Kidney epithelial cell (primary cell): ENCODE measurements at places on chromosomes 3 and 15.

DNA sequence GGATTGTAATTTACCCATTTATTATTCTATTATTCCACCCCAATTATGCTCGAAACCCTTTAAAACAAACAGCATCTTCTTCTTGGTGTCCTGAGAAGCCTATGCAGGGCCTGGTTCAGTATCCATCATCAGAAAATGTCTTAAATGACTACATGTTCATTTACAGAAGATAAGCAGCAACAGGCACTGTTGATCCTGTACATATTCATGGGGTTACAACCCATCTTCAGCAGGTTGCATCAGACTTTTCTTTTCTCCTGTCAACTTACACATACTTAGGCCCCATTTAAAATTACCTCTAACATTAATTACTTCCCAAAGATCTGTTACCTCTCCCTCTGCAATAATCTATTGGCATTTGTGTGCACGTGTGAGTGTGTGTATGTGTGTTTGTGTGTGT lies 18.9 kb downstream of the TUSC7 start:
- DNase-seq, result no peak

DNA sequence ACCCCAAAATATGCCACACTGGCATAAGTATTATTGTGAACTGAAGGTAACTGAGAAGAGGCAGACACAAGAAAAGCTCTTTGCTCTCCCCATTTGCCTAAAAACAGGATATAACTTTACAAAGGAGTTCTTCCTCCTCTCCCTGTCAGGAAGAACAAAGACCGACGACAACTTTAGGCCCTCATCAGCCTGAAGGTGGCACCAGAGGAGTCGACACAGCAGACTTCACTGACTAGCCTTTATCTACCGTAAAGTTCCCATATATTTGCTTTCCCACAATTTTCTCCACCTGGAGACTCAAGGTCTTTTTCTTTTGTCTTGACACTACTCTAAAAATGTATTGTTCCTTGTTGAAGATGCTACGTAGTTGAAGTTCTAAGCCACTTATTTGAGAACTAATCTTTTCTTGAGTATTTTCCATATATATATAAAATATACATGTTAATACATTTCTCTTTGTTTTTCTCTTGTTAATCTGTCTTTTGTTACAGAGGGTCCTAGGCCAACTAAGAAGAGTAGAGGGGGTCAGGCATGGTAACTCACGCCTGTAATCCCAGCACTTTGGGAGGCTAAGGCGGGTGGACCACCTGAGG lies 16.2 kb upstream of the XIRP1 start:
- DNase-seq, result peak; percentile 19

DNA sequence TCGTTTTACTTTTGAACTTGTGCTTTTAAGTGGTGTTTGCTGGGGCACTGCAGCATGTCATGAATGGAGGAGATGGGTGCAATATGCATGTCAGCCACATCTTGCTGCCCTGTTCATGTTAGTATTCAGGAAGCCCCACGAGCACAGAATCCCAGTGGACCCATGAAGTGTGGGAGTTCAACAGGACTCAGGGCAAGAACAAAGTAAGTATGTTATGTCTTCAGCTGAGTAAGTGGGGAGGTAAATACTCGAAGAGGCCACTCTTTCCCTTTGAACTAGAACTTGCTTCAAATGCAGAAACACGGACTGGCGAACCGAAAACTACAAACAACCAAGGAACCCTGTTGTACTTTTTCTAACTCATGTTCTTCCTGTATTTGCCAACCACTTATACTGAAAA lies 23.4 kb downstream of the SOX14 start:
- no peak for DNase-seq

DNA sequence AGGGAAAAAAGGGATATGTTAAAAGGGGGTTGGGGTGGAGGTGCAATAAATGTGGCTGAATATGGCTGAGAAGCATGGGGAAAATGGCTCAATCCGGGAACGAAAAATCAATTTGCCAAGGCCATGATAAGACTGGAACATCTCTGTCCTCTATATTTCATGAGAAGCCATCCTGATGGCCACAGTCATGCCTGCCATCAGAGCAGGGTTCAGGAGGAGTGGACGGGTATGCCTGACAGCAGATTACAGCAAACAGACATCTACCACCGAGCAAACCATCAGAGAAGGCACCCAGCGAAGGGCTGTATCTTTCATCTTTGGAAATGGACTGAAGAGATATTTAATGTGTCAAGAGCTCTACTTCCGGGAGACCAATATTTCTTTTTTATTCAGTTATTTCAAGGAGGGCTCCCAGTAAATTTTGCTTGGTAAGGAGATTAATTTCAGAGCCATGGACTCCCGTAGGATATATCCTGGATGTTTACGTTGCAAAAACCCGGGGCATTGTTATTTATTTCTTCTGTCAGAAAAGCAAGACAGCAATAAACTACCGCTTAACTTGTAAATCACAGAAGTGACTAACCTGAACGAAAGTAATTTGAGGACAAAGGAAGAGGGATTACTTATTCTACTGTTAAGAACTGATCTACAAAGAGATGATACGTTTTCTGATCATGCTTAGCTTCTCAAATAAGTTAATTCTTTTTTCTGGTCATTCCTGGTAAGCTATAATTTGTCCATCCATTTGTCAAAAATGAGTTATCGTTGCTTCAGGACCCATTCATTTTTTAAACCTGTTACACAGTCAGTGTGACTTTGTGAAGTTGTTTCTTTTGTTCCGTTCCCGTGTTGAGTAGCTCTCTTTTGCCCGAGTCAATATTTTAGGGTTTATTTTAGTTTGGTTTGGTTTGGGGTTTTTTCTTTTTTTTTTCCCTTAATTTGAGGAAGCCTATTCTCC lies 80.6 kb upstream of the CHD2 start:
- no peak for DNase-seq

DNA sequence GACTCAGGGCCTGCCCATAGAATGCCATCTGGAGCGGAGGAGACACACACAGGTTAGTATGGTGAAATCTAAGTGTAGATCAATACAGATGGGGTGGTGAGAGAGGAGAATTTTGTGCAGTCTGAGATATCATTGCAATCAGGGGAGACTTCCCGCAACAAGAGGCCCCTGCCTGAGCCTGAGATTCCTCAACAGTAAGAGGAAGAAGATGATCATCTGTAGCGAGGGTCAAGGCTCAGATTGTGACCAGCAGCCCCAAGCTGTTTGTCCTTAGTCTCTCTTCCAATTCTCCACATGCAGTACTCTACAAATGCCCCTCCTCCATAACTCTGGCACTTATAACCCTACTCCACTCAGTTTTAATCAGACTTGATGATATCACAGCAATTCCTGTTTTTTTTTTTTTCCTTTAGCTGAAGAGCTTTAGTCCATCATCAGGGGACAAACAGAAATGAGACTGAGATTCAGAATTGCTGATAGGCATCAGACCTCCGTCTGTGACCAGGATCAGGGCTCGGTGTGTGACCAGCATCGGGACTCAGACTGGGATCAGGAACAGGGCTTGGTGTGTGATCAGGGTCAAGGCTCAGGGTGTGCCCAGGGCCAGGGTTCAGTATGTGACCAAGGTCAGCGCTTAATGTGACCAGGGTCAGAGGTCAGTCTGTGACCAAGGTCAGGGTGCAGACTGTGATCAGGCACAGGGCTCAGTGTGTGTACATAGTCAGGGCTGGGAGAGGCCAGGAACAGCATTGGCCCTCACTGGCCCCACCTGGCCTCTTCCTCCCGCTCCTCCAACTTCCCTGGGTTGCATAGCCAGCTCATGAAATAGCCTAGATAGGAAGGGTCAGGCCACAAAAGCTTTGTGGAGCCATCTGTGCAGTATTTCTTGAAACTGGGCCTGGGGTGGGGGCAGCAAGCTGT lies 14.1 kb downstream of the LOXL1 start:
- DNase-seq, result no peak

GRCh38 chr15:78205856-78206255 lies 28.5 kb downstream of the ACSBG1 start:
- DNase-seq, result no peak

DNA sequence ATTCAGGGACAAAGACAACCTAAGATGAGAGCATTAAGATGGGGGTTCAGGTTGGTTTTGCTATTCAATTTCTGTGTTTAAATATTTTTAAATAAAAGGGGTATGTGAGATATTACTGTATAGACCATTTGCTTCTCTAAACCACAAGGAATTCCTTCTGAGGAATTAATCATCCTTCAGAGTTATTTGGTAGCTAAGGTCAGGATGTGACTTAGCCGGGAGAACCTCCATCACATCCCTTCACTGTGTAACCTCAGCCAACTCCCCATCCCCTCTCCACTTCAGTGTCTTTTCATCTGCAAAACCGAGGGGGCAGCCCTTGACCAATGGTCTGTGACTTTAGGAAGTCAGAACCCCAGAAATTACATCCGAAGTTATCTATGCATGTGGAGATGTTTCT lies 48.7 kb upstream of the SKOR1 start:
- no peak for DNase-seq

DNA sequence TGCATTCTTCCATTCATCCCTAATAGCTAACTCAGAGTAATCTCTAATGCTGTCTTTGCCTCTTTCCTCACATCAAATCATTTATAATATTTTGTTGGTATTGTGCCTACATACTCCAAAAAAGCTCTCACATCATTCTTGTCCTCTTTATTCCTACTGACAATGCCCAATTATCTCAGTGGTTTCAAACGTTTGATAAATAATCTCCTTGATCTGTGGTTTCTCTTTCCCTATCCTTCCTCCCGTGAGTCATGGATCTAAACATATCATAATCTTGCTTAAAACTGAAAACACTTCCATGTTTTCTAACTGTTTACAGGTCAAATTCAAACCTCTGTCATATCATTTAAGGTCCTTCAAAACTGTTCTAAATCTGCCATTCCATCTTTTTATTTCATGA lies 115.1 kb downstream of the CNTN6 start:
- no peak for DNase-seq

DNA sequence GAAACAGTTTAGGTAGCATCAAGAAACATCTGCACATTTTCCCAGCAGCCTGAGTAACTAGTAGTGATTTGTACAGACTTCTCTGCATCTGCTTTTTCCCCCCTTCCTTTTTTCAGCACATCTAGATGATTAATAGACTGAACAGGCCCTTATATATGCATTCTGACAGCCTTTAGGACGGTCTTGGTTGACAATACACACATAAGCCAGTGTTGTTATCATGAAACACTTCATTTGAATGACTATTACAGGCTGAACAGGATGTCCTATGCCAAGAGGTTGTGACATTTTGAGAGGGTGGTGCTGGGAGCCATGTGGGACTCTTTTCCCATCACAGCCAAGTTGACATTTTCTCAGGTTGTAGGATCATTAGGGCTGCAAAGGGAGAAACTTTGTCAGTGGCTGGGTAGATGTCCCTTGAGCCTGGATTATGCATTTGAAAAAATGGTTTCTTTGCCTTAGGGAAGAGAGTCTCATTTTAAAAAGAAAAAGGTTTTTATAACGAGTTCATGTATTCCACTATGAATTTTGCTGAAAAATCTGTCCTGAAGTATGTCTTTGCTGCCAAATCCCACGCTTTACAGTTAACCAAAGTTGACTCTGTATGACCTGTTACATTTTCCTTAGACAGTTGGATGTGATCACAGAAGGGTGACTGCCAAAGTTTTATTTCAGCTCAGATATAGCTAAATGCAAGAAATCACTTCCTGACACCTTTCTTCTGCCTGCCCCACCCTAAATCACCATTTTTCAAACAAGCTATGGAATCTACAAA lies 73.7 kb downstream of the FILIP1L start:
- DNase-seq, result no peak

- no peak for DNase-seq
Measured at GRCh38 chr3:17195192-17195611, 310.4 kb downstream of the PLCL2 start.

DNA sequence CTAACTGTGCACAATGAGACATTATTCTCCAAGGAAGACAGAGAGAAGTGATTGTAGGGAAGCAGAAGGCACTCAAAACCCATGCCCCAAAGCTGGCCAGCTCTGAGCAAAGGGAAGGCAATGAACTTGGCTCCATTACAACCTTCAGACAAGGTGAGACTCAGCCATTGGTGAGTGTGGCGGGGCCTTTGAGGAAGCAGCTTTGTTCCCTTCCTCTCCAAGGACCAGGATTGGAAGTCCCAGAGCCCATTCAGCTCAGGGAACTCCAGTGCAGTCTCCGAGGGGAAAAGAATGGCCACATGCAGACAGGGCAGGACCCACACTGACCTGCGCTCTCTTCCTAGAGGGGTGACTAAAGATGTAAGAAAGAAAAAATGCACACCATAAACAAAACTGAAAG lies 23.1 kb downstream of the HEG1 start:
- no peak for DNase-seq

DNA sequence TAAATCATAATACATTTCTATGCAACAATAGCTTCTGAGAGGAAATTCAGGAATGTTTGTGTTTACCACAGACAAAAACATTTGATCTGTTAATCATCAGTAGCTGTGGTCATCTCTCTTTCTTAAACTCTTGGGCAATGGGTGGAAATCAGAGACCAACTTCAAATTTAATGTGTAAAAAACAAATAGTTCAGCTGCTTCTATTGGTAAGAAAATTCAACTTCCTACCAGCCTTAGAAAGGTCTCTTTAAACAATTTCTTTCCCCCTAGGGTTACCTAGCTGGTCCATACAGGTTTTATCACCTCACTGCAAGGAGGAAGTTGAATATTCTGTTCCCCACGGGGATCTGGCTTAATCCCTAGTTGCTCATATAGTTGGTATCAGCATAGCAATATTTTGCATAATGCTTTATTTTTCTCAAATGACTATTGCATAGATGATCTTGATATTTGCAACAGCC lies 20.3 kb upstream of the PPP4R2 start:
- no peak for DNase-seq

GRCh38 chr3:49673715-49674496 lies at the start of gene APEH:
TSS of gene APEH (plus strand) at chr3:49674351. CDS start at chr3:49674402, 51 bp downstream.
- DNase-seq, result peak; percentile 93

GRCh38 chr15:68631601-68632051 lies 52.8 kb downstream of the CORO2B start:
- DNase-seq, result no peak

DNA sequence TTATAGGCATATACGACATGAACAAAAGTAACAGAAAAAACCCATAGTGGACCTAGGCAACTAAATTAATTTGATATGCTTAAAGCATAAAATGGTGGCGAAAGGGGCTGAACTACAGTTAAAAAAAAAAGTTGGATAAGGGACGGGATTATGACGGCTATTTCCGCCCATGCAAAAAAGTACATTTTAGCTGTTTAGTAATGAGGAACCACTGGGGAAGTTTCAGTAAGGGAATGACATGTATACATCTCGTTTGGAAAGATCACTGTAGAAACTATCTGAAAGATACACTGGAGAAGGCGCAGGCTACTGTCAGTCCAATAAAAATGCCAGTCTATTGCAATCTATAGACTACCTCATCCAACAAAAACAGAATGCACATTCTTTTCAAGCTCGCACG lies 65.6 kb downstream of the ZNF148 start:
- no peak for DNase-seq

DNA sequence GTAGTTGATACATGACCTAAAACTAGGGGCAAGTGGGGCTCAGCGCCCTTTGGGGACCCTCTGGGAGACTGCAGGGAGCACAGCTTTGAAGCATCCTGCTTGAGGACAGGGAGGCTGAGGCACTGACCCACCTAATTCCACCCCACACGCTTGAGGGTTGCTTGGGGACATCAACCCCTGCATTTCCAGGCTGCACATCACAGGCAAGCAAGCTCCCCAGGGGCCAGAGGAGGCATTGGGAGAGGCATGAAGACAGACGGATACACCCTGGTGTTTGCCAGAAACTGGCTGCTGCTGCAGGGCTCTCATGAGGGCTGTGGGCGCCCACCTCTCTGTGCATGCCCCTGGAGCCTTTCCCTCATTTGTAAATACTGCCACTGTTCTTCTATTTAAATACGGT lies 99.3 kb downstream of the ABHD5 start:
- no peak for DNase-seq

GRCh38 chr3:127143172-127143571 lies 49.8 kb upstream of the PRR23E start:
- no peak for DNase-seq

- DNase-seq, result no peak
Measured at GRCh38 chr3:66452303-66453011, 48.4 kb downstream of the LRIG1 start.
